ENCODE measurements at places on chromosomes 7 and 10. TPM values are rescaled to one million over a fixed set of nuclear protein-coding genes. Genes with fewer than 3 reads are reported as not detected.

Gene MBL2
- total RNA-seq, result not detected

Gene PAPOLB
- 0.18 TPM for total RNA-seq

Gene LBX1
- total RNA-seq, result 1.5 TPM

Gene ANKRD61
- total RNA-seq, result not detected

Gene TMEM236
- 0.64 TPM for total RNA-seq

Gene GIMAP7
- 8.0 TPM for total RNA-seq

Gene NPSR1
- not detected for total RNA-seq

All from metanephros (tissue), 2 donors.